GM23338 (cell line): ENCODE measurements at places on chromosomes 11 and 22.

GRCh38 chr11:128569291-128569690 is 18.1 kb downstream of the ETS1 start:
- DNase-seq = no peak

DNA sequence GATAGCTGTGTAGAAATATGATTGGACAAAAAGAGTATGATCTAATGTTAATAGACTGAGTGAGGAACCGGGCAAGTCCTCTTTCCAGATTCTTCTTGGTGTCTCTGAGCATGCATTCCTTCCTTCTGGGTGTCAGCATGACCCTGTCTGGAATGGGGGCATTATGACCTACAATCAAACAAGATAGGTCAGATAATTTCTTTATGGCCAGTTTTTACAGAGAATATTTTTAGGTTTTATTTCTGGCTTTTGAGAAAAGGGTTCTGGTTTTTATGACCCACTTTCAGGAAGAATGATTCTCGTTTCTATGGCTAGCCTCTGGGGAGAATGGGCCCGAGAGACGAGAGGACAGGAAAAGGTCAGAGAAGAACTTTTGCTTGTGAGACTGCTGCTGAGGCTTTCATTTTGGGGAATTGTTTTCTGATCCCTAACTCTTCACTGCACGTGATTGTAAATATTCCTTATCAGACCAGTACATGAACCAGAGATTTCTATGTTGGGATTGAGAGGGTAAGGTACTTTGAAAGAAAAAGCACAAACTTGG is 383.8 kb downstream of the AASDHPPT start:
- DNase-seq = no peak

DNA sequence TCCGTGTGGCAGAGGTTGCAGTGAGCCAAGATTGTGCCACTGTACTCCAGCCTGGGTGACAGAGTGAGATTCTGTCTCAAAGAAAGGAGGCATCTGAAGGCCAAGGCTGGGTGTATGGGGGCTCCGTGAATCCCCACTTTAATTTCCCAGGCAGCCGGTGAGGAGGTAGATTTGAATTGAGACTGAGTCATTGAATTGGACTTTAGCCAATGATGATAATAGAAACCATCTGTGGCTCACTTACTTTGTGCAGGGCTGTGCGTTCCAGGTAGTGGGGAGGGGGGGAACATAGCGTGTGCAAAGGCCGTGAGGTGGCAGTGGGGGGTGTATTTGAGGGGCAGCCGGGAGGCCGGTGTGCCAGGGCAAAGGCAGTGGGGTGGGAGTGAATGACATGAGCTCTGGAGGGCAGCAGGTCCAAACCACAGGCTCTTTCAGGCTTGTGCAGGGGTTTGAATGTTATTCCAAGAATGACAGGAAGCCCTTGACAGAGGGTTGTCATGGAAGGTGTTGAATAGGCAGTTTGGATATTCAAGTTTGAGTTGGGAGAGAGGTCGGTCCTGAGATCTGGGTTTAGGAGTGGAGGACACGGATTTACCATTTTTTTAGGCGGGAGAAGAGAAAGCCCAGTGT is 6.1 kb downstream of the ARHGAP8 start:
- DNase-seq = no peak

- DNase-seq = no peak
Observed at GRCh38 chr11:85988780-85989179, 80.1 kb downstream of the PICALM start.

DNA sequence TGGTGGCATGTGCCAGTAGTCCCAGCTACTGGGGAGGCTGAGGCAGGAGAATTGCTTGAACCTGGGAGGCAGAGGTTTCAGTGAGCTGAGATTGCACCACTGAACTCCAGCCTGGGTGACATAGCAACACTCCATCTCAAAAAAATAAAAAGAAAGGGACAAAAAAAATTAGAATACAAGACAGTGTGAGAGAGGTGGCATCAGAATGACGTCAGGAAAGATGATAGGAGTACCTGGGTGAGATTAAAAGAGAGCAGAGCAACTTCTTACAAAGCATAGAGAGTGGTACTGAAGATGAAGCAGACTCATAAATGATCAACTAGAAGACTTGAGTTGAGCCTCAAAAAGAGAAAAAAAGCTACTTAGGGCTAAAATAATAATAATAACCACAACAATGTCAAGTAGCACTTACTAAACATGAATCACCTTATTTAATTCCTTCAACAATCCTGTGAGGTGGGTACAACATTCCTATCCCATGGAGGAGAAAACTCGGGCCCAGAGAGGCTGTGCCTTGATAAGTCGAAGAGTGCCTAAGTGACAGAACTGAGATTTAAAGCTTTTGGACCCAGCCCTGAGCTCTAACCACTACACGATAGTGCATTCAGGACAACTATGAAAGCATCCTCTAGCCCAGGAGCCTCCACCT is 5.2 kb upstream of the SLN start:
- no peak for DNase-seq

- peak; percentile 63 for DNase-seq
Observed at GRCh38 chr11:127017482-127017881, 16.9 kb upstream of the KIRREL3 start.

DNA sequence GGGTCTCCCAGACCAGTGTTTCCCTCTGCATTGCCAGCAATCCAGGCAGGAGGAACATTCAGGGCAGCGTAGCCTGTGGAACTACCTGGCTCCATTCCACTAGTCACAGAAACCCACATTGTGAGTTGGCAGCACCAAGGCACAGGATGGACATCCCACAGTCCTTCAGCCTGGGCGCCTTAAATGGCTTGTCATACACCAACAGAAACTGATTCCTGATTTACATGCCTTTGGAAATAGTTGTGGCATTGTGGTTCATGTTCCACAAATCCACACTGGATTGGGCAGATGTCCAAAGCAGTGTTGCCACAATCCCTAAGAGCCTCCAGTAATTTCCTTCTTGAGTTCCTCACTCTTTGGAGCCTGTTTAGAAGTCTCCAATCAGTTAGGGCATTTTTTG is 225.6 kb downstream of the BLID start:
- DNase-seq = no peak

- DNase-seq = no peak
Observed at GRCh38 chr11:5115339-5115738, 22.8 kb downstream of the OR52A5 start.

DNA sequence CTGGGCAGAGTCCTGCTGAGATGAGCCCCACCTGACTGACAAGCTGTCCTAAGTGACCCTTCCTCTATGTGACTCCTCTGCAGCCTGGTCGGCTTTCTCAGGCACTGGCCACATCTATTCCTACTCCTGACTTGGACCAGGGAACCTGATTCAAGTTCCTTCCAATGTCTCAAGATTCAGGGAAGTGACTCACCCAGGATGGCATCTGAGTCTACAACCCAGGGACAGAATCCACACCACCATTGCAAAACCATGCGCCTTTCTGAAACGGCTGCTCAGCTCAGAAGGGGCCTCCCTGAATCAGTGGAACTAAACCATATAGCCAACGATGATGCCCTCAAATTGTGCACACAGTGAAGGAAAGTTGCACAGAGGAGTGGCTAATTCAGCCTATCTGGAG is 63.9 kb upstream of the CSNK2A3 start:
- no peak for DNase-seq

GRCh38 chr11:10716122-10716521 is 22.6 kb upstream of the IRAG1 start:
- DNase-seq = no peak

DNA sequence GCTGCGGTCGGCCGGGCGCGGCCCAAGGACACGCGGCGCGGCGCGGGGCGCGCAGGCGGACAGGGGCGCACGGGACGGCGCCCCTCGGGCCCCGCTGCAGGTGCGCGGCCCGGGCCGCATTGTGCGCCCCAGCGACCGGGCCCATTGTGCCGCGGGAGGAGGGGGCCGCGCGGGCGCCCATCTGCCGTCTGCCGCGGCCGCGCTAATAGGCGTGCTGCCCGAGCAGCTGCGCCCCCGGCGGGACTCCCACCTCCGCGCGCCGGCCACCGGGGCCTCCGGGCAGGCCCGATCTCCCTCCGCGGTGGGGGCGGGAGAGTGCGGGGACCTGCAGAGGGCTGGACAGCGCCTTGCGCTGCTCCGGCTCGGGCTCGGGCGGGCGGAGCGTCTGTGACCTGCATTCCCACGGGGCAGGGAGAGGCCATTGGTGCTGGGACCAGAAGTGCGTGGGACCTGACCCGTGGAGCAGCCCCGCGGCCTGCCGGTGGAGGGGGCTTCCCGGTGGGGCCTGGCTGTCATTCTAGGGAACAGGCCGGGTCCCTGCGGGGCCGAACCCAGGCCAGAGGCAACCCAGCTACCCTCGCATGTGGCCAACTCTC is 933 bp downstream of the BRSK2 start:
- DNase-seq = peak; percentile 65

- peak; percentile 26 for DNase-seq
Observed at GRCh38 chr11:106177311-106177710, 99.8 kb downstream of the AASDHPPT start.

- peak; percentile 48 for DNase-seq
Observed at GRCh38 chr11:33172996-33173395, 11.7 kb upstream of the CSTF3 start.

DNA sequence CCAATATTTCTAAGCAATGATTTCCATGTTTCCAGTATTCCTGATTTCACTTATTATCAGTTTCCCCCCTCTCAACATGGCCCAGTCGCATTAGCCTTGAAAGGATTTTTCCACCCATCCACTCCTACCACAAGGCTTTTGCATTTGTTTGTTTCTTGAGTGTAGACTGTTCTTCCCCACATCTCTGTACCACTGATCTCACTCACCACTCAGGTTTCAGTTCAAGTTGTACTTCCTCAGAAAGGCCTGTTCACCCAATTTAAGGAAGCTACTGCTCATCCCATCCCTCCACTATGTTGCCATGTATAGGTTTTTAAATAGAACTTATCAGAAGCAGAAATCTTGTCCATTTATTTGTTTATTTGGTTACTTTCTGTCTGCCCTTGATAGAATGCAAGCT is 472.3 kb downstream of the FAM181B start:
- no peak for DNase-seq

DNA sequence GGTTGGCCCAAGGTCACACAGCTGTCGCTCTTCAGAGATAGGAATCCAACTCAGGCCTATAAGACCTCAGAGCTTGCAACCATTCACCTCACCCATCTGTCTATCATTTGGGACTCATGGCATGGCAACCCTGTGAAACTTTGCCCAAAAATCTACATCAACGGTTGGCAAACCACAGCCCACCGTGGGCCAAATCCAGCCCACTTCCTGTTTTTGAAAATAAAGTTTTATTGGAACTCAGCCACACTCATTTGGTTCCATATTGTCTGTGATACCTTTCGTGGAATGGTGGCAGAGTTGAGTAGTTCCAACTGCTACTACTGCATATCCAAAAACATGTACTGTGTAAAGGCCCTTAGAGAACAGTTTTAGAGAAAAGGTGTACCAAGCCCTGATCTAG is 307.8 kb downstream of the MN1 start:
- no peak for DNase-seq
